ENCODE measurements at places on chromosomes 5 and 9.

DNA sequence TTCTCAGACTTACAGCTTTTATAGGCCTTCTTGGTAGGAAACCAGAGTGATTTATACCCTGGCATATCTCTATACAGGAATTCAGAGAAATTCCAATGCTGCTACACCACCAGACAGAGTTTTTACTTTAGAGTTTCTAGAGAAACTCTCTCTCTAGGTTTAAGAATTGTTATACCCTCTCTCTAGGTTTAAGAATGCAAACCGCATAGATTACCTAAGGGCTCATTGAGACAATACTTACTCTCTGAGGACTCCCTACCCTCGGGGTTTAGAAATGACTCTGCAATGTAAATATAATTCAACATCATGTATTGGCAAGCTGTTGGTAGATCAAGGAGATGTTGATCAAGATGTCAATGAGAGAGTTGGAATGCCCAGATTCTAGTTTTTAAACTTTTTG lies 15.3 kb upstream of the ELAVL2 start:
- no peak for DNase-seq

GRCh38 chr9:21413624-21414023 lies 4.7 kb downstream of the IFNA8 start:
- DNase-seq = no peak

DNA sequence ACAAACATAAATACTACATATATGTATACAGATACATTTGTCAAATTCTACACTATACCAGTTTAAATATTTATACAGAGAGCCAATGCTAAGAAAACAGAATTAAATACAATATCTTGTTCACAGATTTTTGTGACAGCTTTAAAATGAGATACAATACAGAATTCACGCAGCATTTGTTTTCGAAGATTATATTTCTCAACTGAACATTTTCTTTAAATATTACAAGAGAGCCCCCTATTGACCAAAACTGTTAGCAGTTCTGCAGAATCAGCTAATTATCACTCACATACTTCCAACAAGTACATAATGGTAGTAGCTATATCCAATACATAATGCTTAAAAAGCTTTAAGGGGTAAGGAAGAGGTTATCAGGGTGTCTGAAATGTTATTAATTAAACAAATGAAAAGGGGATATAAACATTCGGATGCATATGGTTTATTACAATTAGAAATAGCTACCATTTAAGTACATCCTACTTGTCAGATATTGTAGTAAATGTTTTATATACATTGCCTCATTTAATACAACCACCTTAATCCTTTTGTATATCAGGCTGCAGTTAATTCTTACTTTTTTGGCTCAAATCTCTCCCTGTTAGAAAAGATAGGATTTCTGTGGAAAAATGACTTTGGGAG lies 31.7 kb downstream of the ZDHHC21 start:
- DNase-seq = no peak

DNA sequence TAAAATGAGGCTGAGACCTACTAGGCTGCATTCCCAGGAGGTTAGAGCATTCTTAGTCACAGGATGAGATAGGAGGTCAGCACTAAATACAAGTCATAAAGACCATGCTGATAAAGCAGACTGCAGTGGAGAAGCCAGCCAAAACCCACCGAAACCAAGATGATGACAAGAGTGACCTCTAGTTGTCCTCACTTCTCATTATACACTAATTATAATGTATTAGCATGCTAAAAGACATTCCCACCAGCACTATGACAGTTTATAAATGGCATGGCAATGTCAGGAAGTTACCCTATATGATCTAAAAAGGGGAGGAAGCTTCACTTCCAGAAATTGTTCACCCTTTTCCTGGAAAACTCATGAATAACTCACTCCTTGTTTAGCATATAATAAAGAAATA lies 88.6 kb downstream of the PLPPR1 start:
- no peak for DNase-seq

- DNase-seq = no peak
Observed at GRCh38 chr5:72895758-72896157, 60.1 kb upstream of the FCHO2 start.

All from T-helper 1 cell (primary cell).